SJSA1 (cell line): ENCODE measurements at places on chromosomes 3 and 15.

- H3K4me1 ChIP-seq, result peaks cover 38% of the 10 kb centered on the region
- no peaks in the 10 kb centered on the region for H3K36me3 ChIP-seq
- no peak overlapping the region for H3K4me3 ChIP-seq
- no peak overlapping the region for H3K27ac ChIP-seq
- DNase-seq, result peak; percentile 29
These were observed 77.5 kb downstream of the CCNL1 start for GRCh38 chr3:157082305-157082982.

GRCh38 chr15:66233487-66234415 is 19.8 kb downstream of the MEGF11 start:
- no peak overlapping the region for H3K4me3 ChIP-seq
- H3K27me3 ChIP-seq, result peaks cover 25% of the 10 kb centered on the region
- H3K36me3 ChIP-seq, result no peaks in the 10 kb centered on the region
- no peak for DNase-seq
- no peaks in the 10 kb centered on the region for H3K4me1 ChIP-seq
- H3K27ac ChIP-seq, result no peak overlapping the region

DNA sequence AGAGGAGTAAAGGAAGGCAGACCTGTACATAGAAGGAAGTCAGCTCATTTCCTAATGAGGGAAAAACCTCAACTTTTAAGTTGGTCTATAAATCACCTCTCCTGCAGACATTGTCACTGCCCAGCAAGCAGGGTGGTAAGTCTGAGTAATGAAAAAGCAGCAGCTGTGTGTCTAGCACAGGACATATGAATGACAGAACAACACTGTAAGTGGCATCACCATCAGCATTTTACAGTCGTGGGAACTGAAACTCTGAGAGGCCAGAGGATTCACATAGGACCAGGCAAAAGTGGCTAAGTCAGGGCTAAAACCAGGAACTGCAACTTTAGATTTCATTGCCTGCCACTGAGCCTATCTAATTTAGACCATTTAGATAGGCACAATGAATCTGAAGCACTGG is 235.6 kb downstream of the CLSTN2 start:
- no peaks in the 10 kb centered on the region for H3K36me3 ChIP-seq
- no peak overlapping the region for H3K27ac ChIP-seq
- H3K27me3 ChIP-seq, result no peaks in the 10 kb centered on the region; the same call in 1 of the 2 replicates
- H3K4me3 ChIP-seq, result no peak overlapping the region
- no peaks in the 10 kb centered on the region for H3K4me1 ChIP-seq
- DNase-seq, result no peak

GRCh38 chr3:127171721-127172120 is 21.2 kb upstream of the PRR23E start:
- no peak overlapping the region for H3K27ac ChIP-seq
- H3K27me3 ChIP-seq, result no peaks in the 10 kb centered on the region; the same call in 1 of the 2 replicates
- no peaks in the 10 kb centered on the region for H3K36me3 ChIP-seq
- H3K4me1 ChIP-seq, result peaks cover 12% of the 10 kb centered on the region

DNA sequence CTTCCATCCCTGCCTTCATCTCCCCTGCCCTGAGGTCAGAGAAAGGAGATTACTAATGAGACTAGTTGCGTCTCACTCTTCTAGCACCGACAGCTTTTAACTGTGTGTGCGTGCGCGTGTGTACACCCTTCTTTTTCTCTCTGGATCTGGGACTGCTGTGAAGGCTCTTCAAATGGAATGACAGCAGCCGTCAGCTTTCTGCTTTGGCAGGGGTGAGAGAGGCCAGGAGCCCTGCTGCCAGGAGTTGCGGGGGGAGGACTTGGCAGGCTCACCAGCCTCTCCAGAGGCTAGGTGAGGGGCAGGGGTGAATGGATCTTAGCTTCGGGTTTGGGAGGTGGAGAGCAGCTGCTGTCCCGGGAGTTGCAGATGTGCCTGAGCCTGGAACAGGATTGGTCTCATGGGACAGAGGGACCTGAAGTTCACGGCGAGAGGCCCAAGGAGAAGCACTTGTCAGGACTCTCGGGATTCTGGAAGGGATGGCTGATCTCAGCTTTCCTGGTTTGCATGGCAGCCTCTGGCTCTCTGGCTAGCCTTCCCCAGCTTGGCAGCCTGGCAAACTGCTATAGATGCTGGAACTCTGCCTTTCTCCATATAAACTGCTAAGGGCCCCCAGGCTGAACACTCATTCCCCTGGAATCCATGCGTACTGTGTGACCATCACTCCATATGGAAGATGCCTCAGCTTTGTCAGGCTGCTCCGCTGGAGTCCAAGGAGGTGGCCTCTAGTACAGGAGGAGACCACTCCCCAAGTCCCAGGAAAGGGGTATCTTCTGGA is 16.6 kb downstream of the TEX264 start:
- DNase-seq, result no peak
- H3K4me1 ChIP-seq, result no peaks in the 10 kb centered on the region; the same call in 1 of the 2 replicates
- no peak overlapping the region for H3K4me3 ChIP-seq
